ENCODE measurements at places on chromosomes 11 and 22.
A peak's percentile ranks its signal among the peaks of the same experiment; 100 is the strongest.

- DNase-seq: no peak
These were observed 380.1 kb downstream of the SHANK2 start for GRCh38 chr11:70872299-70872698.

DNA sequence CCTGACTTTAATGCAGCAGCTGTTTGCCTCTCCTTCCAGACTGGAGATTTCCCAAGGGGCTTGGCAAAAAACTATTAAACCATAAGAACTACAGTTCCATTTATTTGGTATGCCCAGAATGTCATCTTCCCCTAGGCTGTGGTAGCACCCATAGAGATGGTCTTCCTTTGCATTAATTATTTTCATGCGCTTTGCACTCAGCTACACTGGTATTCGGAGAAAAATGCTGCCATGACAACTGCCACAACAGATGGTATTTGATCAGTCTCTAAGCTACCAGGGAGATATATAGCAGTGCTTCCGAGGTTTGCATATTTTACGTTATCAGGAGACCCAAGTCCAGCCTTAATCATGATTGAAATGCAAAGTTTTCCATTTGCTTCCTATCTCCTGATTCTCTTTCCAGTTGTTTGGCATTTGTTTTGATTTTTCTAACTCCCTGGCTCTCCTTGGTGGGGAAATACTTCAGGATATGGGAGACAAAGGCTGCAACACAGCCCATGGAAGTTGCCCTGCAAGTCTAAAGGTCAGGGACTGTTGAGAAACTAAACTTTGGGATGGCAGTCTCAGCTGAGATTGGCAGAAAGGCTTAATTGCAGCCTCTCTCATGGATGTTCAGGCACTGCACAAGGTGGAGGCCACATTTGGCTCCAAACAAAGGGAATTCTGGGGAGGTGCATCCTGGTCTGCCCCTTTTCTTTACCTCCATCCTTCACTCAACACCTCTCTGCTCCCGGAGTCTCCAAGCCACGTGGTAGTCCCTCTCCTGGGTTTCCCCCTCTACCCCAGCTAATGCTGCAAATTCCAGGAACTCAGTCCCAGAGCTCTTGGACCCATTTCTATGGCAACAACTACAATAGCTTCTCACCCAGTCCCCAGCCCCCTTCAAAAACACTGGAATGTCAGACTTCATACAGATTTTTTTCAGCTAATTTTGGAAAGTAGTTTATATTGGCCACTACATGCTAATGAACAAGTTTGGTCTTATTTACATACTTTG, 151.8 kb downstream of the NAV2 start:
- DNase-seq: no peak

- no peak for DNase-seq
These were observed 16.0 kb downstream of the ZNRF3 start for GRCh38 chr22:28899199-28899853.

- DNase-seq: no peak
These were observed 29.6 kb upstream of the OR5P2 start for GRCh38 chr11:7826324-7826723.

GRCh38 chr11:12206529-12206928, 96.1 kb downstream of the MICAL2 start:
- no peak for DNase-seq

- peak; percentile 25 for DNase-seq
These were observed 582 bp downstream of the SREBF2 start for GRCh38 chr22:41833369-41834004.

DNA sequence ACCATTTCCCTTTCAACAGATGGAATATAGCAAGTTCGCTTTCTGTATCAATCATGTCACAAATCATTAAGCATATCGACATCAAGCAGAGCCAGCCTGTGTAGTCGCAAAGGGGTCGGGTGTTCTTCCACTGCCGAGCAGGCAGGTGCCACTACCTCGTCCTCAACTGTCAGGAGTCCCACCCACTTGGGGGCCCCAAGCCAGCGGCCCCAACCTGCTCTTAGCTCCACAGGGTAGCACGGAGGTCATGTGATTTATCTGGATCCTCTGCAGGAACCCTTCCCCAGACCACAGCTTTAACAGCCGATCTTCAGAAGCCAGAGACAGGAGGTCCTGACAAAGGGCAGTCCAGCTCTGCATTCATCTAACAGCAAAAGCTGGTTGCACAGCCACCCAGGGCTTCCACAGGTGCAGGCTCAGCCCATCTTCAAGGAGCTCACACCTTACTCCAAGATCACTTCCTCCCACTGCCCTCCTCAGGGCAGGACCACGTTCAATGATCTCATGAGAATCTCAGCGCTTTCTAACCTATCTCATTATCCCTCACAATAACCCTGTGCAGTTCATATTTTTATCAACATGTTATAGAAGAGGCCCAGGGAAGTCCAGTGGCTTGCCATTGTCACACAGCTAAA, 110.2 kb downstream of the TRIM29 start:
- DNase-seq: no peak

- no peak for DNase-seq
These were observed 1.3 kb downstream of the TP53I11 start for GRCh38 chr11:44949160-44950030.

- no peak for DNase-seq
These were observed 967 bp upstream of the GALNT18 start for GRCh38 chr11:11622772-11623171.

GRCh38 chr11:6693342-6694228, 10.4 kb upstream of the MRPL17 start:
- no peak for DNase-seq

DNA sequence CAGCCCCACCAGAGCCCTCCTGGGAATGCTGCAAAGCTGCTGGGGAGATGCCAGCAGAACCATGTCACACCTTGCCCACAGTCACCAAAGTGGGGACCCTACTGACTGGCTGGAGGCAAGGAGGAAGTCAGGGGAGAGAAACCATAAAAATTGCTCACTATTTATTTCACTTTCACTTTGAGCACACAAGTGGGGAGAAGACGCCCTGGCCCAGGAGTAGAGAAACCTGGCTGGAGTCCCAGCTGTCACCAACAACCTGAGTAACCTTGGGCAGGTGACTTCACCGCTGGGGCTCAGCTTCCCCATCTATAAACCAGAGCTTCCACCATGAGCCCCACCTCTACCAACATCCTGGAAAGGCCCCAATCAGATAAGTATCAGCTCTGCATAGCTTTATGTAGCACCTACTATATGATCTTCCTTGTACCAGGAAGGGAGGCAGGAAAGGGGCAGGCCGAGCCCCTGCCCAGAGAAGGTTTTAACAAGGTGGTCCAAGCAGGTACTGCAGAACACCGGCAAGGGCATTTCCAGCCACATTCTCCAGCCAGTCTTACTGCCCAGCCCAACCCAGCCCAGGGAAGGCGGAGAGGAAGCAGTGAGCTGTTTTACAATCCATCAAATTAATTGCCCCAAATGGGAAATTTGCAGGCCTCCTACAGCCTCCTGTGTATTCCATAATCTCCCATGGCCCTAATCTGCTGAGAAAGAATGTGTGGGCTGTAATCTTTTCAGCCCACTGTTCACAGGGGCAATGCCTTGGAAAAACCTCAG, 27.6 kb downstream of the PLEKHA7 start:
- DNase-seq: no peak

- DNase-seq: no peak
These were observed 36.5 kb downstream of the SBF2 start for GRCh38 chr11:10257478-10257877.

GRCh38 chr11:22512457-22512856, 113.2 kb downstream of the FANCF start:
- no peak for DNase-seq

DNA sequence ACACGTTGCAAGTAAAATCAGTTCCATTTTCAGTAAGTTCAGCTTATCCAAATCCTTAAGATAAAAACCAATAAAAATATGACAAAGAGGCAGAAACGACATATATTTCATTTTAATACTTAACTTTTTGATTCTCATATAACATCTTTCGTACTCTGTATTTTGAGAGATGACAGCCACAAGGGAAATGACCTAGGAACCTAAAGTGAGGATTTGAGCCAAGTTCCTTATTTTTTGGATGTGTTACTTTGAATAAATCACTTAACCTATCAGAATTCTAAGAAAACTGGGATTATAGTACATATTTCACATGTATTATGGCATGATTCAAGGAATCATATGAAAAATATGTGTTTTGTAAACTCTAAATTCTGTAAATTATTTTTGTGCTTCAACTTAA, 143.6 kb upstream of the TRPC6 start:
- DNase-seq: no peak

- DNase-seq: no peak
These were observed 7.3 kb downstream of the TBCEL start for GRCh38 chr11:121031167-121031566.

- DNase-seq: no peak
These were observed 225.8 kb upstream of the NCAM1 start for GRCh38 chr11:112735470-112735869.

GRCh38 chr11:25350899-25351803, 854.3 kb downstream of the LUZP2 start:
- no peak for DNase-seq

DNA sequence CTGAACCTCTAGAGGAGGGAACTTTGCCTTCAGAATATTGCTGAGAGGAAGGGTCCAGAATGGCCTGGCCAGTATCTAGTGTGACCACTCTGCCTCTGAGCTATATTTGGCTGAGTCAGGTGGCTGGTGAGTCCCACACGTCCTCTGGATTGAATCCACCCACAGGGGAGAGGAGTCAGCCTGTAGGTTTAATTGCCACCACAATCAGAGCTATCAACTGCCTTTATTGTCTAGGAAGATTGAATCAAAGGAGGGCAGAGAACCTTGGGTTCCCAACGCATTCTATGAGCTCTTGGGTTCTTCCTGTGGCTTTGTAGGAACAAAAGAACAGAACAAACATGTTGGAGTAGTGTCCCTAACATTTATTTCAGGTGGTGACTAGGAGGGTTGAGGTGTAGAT, 67.7 kb downstream of the ST3GAL4 start:
- no peak for DNase-seq

- peak; percentile 29 for DNase-seq
These were observed 28.7 kb downstream of the CHRDL2 start for GRCh38 chr11:74702383-74703007.

DNA sequence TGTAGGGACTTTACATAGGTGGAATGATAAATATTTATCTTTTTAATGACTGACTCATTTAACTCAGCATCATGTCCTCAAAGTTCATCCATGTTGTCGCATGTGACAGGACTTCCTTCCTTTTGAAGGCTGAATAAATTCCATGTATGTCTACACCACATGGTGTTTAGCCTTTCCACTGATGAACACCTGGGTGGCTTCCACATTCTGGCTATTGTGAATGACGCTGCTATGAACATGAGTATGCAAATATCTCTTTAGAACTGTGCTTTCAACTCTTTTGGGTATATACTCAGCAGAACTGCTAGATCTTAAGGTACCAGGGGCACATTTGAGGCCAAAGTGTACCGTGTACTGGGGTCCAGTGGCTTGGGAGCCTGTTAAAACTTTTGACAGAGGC, 24.1 kb downstream of the LARGE1 start:
- no peak for DNase-seq

- no peak for DNase-seq
These were observed 237.6 kb upstream of the C11orf87 start for GRCh38 chr11:109184376-109184775.

DNA sequence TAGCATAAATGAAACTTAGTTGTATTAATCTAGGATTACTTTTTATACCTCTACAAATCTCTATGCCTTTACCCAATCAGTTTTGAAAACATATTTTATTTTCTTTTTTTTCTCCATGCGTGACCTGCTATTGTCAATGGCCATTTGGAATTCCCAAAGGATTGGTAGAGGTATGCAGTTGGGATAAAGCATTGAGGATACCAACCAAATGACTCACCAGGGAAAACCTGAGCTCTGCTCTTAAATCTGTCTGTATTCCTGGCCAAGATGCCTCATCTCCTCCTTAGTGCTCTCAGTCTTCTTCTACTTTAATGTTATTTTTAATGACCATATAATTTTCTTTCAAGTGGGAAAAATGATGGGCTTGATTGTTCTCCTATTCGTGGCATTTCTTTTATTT, 61.9 kb downstream of the EHF start:
- DNase-seq: no peak

GRCh38 chr11:120835601-120836228, 188.2 kb upstream of the TBCEL start:
- DNase-seq: no peak

- DNase-seq: peak; percentile 45
These were observed 237.4 kb downstream of the TTC28 start for GRCh38 chr22:28442264-28442710.
